Stimulated activated CD4-positive, alpha-beta T cell treated with anti-CD3 and anti-CD28 coated beads, Interleukin-2, amount 100 ng/mL, for 48 hours (primary cell): ENCODE measurements at places on chromosomes 2 and 18.

- no peak for DNase-seq
Observed at GRCh38 chr18:67636597-67637385, 120.3 kb upstream of the DSEL start.

- no peak for DNase-seq
Observed at GRCh38 chr2:227125506-227125905, 38.5 kb downstream of the COL4A4 start.

DNA sequence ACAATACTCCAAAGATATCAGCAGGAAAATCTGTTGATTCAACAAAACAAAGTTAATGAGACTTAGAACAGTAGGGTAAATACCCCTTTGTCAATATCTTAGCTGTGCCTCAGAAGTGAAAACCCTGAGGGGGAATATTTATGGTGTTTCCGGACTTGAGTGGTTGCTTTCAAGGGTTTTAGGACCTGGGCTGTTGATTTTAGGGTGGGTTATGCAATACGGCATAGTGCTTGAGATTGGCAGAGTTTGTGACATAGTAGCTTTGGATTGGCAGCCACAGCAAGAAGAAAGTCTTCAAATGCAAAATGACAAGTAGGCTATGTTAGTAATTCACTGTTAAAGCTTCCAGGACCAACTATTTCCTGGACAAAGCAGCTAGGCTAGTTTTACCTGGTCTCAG, 826.3 kb upstream of the CDH2 start:
- DNase-seq, result no peak

DNA sequence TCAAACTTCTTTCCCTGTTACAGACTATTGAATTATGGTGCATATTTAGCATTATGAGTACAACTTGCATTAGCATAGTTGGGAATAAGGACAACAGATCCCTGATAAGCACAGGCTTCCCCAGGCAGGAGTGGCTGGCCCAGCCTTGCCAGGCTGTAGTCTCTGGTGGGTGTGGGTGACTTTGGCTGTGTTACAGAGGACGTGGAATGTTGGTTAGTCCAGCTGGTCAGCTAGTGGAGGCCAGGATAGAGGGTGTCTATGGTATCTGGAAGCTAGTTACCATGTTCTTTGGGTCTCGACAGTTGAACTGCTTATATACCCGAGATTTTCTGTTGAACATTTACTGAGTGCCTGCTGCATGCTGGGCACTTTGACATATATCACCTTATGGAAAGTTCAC, 4.7 kb downstream of the SH3RF3 start:
- DNase-seq, result no peak

DNA sequence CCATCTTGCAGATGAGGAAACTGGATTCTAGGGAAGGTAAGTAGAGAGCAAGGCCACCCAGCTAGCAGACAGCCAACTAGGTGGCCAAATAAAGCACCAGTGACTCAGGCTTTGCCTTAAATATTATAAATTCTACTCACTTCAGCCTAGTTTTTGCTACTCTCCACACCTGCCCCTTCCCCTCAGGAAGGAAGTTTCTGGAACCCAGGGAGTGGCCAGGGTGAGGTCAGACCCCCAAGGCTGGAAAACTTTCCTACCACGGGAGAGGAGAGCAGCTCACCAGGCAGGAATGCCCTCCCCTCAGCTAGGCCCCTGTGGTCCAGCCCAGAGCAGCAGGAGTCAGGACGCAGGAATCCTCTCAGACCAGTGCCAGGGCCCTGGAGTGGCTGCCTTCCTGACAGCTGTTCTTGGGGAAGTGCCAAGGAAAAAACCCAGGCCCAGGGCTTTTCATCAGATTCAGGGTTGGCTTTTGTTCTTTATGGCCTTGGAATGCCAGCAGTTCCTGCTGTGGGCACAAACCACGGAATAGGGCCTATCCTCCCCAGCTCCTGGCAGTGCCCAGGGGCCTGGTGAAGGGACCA, 5.1 kb upstream of the PAX8 start:
- DNase-seq, result no peak

- DNase-seq, result no peak
Observed at GRCh38 chr2:46563186-46563585, 83.8 kb downstream of the TMEM247 start.

- DNase-seq, result no peak
Observed at GRCh38 chr2:88190808-88191721, 20.9 kb downstream of the THNSL2 start.

DNA sequence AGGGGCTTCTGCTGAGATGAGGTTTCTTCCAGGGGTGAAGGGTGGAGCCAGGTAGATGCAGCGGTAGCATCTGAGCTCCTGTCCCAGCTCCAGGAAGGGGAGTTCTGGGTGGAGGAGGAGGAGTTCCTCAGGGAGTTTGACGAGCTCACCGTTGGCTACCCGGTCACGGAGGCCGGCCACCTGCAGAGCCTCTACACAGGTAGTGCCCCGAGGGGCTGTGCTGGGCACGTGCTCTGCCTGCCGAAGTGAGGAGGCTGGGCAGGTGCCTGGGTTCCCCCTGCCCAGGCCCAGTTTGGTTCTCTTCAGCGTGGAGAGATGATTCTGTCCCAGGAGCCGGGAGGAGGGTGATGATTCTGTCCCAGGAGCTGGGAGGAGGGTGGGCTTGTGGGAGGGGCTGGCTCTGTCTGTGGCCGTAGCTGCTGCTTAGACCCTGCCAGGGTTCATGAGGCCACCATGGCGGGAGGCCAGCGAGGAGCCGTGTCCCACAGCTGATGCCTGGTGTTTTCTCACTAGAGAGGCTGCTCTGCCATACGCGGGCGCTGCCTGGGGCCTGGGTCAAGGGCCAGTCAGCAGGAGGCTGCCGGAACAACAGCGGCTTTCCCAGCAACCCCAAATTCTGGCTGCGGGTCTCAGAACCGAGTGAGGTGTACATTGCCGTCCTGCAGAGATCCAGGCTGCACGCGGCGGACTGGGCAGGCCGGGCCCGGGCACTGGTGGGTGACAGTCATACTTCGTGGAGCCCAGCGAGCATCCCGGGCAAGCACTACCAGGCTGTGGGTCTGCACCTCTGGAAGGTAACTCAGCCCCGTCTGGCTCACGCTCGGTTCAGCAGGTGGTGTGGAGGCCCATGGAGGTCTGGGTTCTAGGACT, 8.2 kb downstream of the CAPN10 start:
- no peak for DNase-seq

GRCh38 chr18:48017635-48018034, 87.2 kb upstream of the SMAD2 start:
- no peak for DNase-seq

DNA sequence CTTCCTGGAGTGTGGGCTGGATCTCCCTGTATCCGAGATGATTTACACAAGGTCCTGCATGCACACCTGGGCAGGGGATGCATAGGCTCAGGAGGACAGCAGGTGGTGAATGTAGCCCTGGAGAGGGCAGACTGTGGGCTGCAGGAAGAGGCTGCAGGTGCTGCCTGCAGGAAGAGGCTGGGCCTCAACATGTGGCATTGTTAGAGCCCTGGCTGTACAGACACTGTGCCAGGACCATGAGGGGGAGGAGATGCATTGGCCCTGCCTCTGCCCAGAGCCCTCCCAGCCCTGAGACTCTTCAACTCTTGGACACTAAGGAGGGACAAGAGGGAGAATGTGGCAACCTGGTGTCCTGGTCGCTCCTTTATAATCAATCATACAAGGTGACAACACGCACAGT, 392.8 kb downstream of the TNS1 start:
- DNase-seq, result no peak

DNA sequence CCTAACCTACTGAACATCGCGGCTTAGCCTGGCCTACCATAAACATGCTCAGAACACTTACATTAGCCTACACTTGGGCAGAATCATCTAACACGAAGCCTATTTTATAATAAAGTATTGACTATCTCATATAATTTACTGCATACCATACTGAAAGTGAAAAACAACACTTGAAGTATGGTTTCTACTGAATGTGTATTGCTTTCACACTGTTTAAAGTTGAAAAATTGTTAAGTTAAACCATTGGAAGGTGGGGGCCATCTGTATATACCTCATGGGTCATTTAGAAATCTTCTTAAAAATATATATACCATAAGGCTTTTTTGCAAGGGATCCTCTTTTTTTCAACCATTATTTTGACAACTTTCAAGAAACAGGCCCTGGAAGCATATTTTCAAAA, 16.5 kb downstream of the RNF149 start:
- no peak for DNase-seq

DNA sequence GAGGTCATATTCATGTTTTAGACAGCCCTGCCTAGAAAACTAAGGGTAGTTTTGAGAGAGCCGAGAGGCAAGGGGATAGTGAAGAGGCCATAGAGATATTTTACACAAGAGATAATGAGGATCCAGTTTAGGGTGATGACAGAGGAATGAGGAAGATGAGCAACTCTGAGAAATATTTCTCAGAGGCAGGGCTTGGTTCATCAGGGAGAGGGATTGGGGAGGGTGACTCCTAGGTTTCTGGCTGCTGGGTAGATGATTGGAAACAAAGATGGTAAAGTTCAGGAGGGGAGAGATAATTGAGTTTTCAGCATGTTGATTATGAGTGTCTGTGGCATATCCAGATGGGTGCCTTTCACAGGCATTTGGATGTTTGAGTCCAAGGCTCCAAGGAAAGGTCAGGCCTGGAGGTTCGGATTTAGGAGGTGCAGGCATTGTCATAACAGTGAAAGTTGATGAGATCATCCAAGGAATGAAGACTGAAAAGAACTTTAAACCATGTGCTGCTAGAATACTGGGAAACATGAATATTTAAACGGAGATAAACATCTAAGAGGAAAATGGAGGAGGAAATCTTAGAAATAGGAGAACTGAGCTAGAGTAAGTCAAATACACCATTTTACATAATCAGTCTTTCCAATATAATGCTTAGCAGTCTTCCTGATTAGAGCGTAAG, 7.4 kb downstream of the MYL12B start:
- DNase-seq, result no peak

- no peak for DNase-seq
Observed at GRCh38 chr2:2146969-2147900, 183.8 kb downstream of the MYT1L start.

GRCh38 chr18:35377875-35378573, 887 bp upstream of the ZNF396 start:
- no peak for DNase-seq

GRCh38 chr2:241194811-241195210, 6.3 kb downstream of the ANO7 start:
- DNase-seq, result no peak

DNA sequence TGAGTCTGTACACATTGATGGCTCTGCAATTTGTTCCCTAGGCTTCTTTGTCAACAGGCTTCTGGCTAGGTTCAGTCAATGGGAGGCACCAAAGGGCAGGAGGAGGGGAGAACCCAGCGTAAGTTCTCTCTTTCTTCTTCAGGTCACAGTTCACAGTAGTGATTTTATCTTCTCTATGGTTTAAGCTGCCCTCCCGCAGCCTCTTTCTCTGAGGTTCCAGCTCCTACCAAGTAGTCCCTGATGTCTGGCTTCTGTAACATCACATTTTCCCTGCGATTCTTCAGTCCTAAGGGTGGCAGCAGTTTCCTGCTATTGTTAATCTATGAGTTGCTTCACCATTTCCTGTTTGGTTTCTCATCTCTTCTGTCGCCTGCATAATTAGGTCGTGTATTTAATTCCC, 107.4 kb downstream of the CPO start:
- peak; percentile 12 for DNase-seq

DNA sequence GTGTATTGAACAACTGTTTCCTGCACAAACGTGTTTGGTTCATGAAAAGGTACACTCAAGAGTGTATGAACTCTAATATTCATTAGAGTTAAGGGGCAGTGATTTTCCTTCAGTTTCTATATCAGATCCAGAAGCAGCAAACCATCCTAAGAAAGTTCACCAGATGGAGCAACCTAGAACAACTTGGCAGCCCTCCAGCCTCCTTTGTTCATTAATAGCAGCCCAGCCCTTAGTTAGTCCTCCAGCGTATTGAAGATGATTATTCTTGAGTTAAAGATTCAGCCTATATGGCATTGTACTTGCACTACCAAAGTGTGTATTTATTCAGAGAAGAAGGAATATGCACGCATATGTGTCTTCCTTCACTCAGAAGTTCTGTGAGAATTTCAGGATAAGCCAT, 365.5 kb downstream of the SETBP1 start:
- no peak for DNase-seq

- DNase-seq, result no peak
Observed at GRCh38 chr2:38406597-38407110, 29.6 kb upstream of the ATL2 start.

DNA sequence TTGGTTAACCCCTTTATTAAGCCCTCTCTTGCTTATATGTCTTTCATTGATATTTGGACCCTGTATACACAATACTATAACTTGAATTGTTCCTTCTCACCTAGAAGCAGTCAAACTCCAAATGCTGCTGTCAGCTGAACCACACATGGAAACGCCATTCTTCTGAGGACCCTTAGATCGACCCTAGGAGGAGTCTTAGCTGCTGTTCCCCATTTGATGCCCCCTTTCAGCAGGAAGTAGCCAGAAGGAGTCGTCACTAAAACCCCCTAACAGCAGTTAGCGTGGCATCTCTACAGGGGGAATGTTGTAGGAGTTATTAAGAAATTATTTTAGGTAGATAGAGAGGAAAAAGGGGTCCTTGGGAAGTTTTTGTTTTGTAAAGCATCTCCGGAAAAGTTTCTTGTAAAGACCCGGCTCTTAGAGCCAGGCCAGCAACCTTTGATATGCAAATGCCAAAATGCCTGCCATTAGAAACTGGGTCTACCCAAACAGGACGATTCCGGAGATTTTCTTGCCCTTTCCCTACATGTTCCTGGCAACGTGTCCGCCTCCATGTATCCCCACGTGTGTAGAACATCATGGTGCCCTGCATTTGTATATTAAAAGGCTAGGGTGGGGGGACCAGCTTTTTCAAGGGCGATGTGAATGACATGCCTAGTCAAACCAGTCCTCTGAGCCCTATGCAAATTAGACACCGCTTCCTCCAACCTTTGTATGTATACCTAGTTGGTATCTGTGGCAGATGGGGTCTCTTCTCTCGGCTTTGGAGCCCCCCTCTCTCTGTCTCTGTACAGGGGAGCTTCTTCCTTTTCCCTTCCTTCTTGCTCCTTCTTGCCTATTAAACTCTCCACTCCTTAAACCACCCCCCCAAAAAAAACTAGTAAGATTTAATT, 638.4 kb upstream of the POU3F3 start:
- no peak for DNase-seq

GRCh38 chr18:44884431-44884830, 203.7 kb downstream of the SETBP1 start:
- DNase-seq, result no peak

DNA sequence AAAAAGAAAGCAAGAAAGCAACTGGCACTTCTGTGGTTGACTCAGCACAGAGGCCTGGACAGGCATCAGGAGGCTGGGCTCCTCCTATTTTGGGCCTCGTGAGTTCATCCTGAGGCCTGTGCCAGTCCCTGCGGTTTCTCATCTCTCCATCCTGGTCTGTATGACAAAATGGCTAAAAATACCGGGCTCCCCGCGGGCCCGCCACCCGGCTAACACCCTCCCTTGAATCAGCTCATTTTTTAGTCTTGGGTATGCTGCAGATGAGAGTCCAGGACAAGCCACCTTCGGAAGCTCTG, 62.3 kb upstream of the YWHAQ start:
- no peak for DNase-seq

DNA sequence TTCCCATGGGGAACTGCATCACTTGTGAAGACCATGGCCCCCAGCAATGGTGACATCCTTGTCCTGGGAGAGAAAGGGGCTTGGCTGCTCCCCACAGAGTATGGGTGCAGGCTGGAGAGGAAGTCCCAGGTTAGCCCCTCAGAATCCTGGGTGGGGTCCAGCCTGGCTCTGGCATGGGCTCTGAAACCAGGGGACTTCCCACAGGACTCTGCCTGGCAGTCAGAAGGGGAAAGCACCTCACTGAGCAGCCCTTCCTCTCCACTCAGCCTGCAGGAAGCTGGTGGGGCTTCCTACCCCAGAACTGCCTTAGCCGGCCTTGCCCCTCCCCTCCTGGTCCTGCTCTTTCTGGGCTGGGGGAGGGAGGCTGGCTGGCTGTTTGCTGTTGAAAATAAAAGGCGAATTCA, 3.7 kb downstream of the NEURL3 start:
- no peak for DNase-seq

GRCh38 chr2:12764849-12765605, 48.3 kb downstream of the TRIB2 start:
- DNase-seq, result no peak
